Stimulated activated CD8-positive, alpha-beta memory T cell treated with anti-CD3 and anti-CD28 coated beads, Interleukin-4, amount 100 ng/mL, for 4 hours (primary cell): ENCODE measurements at places on chromosomes 1 and 21.
A peak's percentile ranks its signal among the peaks of the same experiment; 100 is the strongest.

- no peak for DNase-seq
Measured at GRCh38 chr1:152870831-152871730, 7.0 kb upstream of the SMCP start.

DNA sequence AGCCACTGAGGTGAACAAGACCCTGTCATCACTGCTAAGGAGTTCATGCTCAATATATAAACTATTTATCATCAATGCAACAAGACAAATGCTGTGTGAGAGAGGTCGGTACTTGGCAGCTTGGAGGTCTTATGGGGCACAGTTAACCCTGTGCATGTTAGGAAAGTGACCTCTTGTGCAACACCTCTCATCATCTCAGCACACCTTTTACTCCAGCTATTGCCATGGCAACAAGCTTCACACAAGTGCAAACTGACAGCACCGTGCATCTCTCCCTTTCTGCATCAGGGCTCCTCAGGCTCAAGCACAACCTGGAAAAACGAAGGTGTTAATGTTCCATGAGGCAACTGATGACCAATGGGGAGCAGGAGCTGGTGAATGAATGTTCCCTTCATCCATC lies 14.7 kb upstream of the MYSM1 start:
- DNase-seq, result no peak

GRCh38 chr1:37393173-37394120 lies 80.9 kb upstream of the ZC3H12A start:
- no peak for DNase-seq

- no peak for DNase-seq
Measured at GRCh38 chr1:88228114-88228513, 456.0 kb upstream of the PKN2 start.

DNA sequence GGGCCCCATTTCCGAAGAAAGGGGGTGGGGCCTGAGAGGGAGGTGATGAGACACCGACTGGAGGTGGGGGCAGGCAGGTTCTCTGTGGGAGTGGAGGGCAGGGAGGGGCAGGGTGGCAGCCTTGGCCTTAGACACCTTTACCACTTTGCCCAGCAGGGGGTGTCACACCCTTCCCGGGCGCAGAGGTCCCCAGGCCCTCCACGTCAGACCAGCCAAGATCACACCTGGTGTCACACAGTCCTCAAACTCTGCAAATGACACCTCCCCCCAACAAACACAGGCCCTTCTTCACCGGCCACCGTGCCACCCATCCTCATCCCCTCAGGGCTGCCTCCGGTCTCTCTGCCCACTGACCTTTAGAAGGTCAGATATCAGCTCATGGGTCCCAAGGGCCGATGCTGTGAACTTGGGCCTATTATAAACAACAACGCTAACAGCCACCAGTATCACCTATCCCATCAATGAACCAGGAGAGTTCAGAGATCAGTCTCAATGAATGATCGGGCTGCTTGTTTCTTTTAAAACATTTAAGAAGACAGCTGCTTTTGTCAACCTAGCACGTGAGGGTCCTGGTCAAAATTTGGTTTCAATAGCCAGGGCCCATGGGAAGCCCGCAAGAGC lies 103.9 kb downstream of the CASZ1 start:
- DNase-seq, result peak; percentile 54

GRCh38 chr1:172442404-172442803 lies 1.5 kb downstream of the PIGC start:
- DNase-seq, result no peak

GRCh38 chr1:23477359-23478144 lies 6.4 kb downstream of the ASAP3 start:
- DNase-seq, result no peak

DNA sequence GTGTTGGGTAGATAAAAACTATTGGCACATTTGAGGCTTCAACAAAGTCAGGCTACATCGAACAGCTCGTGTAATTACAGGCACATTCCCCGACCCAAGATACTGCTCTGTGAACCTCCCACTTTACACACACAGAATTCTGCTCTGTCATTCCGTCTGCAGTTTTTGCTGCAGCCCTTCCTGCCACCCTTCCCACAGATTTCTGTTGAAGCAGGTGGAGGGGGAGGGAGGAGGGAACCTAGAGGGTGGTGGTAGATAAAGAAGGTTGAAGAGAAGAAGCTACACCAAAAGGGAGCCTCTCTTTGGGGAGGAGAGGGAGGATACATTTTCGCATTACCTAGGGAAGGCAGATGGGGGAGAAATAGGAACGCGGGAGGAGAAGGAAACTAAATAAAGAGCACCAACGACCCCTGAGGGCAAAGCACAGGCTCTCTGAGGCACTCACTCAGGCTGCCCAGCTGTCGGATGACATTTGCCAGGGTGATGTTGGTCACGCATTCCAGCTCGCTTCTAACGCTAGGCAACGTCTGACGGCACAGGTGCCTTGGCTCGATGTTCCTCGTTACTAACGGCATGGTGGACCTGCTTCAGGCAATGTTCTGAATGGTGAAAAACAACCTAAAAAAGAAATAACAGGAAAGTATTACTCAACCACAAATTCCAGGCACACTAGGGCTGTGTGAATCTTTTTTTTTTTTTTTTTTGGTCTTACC lies 36.0 kb downstream of the GPR3 start:
- no peak for DNase-seq

- DNase-seq, result no peak
Measured at GRCh38 chr1:101394041-101394440, 157.2 kb downstream of the S1PR1 start.

- no peak for DNase-seq
Measured at GRCh38 chr21:46007492-46007868, 25.9 kb downstream of the COL6A1 start.

GRCh38 chr1:240005997-240006650 lies 85.6 kb upstream of the FMN2 start:
- DNase-seq, result no peak

- no peak for DNase-seq
Measured at GRCh38 chr1:6987940-6988339, 202.7 kb downstream of the CAMTA1 start.

- no peak for DNase-seq
Measured at GRCh38 chr1:11594222-11594621, 60.0 kb downstream of the FBXO2 start.

DNA sequence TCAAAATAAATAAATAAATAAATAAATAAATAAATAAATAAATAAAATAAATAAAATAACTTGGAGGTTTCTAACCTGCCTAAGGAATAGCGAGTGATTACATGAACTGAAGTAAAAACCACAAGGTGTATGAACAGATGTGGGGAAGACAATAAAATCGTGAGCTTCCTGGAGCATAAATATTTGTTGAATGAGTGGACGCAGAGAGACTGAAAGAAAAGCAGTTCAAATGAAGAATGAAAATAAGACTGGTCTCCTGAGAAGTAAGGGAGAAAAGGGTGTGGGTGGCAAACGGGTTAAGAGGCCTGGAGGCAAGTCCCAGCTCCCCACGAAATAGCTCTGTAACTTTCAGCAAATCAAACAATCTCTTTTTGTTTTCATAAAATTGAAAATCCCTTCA lies 33.6 kb downstream of the CHML start:
- no peak for DNase-seq

- no peak for DNase-seq
Measured at GRCh38 chr1:68128157-68128556, 77.7 kb upstream of the DIRAS3 start.

- no peak for DNase-seq
Measured at GRCh38 chr21:39837861-39838359, 29.3 kb upstream of the PCP4 start.

- DNase-seq, result no peak
Measured at GRCh38 chr1:190416239-190416638, 61.4 kb downstream of the BRINP3 start.

- DNase-seq, result no peak
Measured at GRCh38 chr1:230422221-230422981, 3.7 kb downstream of the PGBD5 start.

- no peak for DNase-seq
Measured at GRCh38 chr21:41827951-41828883, 50.9 kb downstream of the PRDM15 start.

DNA sequence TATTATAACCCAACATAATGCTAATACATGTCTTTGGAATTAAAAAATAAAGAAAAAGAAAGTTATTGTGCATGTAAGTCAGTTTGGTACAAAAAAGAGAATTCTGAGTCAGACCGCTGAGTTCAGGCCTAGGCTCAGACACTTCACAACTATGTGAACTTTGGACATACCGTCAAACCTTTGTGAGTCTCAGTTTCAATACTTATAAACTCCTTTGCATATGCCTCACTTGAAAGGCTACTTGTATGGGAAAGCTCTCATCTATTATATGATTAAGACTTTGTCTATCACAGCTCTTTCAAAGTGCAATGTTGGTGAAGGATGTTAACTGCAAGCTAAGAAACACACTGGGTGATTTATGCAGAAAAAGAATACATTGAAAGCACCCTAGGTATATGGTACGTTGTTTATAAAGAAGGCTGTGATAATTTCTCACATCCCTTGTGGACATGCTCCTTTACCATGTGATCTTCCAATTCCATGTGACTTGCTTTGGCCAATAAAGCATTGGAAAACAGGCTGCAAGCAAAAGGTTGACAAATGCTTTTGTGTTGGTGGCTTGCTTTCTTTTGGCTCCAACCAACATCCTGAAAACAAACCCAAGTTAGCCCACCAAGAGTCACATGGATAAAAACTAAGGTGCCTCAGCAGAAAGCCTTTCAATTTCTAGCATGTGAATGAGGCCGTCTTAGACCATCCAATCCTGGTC lies 49.6 kb downstream of the INTS7 start:
- no peak for DNase-seq

- DNase-seq, result no peak
Measured at GRCh38 chr1:58727364-58727763, 27.5 kb upstream of the MYSM1 start.

DNA sequence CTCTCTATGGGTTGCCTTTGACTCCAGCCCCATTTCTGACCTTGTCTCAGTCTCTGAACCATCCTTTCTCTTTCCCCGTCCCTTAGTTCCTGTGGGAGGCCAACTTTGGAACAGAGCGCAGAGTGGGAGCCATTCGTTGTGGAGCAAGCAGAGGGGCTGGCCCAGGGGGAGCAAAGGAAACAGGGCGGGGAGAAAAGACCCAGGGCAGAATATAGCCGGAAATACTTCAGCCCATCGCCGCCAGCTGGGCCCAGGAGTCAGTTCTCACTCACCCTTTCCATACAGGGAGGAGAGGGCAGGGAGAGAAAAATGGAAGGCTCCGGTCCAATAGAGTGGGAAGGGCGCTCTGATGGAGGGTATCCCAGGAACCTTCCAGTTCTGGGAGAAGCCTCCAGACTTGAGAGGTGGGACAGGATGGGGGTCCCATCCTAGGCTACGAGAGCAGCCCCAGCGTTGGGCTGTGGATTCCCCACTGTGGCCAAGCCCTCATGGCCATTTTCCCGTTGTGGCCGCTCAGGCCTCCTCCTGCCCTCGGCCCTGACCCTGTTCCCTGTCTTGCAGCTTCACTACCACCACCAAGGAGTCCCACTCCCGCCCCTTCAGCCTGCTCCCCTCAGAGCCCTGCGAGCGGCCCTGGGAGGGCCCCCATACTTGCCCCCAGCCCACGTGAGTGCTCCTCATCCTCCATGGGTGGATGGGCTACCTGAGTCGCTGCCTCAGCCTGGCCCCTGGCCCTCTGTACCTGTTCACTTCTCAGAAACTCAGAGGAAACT lies 10.9 kb downstream of the PEAR1 start:
- DNase-seq, result no peak

- peak; percentile 11 for DNase-seq
Measured at GRCh38 chr21:41877901-41878830, 978 bp downstream of the PRDM15 start.

DNA sequence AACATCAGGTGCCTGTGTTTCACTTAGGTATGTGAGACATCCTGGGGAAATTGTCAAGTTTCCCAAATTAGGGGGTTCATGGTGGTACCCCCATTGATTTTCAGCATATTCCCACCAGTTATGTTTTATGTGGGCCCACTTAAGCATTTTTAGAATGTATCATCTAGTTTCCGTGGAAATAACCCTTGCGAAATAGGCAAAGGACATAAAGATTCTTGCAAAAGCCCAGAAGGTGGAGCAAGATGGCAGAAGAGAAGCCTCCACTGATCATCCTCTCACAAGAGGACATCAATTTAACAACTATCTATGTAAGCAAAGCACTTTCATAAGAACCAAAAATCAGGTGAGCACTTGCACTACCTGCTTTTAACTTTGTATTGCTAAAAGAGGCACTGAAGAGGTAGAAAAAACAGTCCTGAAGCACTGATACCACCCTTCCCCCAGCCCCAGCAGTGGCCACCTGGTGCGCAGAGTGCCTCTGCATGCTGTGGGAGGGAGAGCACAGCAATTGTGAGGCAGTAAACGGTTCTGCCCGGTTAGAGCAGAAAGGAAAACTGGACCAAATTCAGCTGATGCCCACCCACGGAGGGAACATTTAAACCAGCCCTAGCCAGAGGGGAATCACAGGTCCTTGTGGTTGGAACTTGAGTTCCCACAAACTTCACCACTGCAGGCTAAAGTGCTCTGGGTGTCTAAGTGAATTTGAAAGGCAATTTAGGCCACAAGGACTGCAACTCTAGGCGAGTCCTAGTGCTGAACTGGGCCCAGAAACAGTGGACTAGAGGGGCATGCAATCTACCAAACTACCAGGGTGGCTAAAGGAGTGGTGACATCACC lies 23.2 kb downstream of the MCOLN2 start:
- no peak for DNase-seq

GRCh38 chr21:44054710-44055109 lies 42.6 kb downstream of the TRAPPC10 start:
- DNase-seq, result no peak

- no peak for DNase-seq
Measured at GRCh38 chr1:36093929-36094328, 5.2 kb downstream of the ADPRS start.

GRCh38 chr1:151596166-151596953 lies 15.5 kb upstream of the SNX27 start:
- DNase-seq, result no peak

DNA sequence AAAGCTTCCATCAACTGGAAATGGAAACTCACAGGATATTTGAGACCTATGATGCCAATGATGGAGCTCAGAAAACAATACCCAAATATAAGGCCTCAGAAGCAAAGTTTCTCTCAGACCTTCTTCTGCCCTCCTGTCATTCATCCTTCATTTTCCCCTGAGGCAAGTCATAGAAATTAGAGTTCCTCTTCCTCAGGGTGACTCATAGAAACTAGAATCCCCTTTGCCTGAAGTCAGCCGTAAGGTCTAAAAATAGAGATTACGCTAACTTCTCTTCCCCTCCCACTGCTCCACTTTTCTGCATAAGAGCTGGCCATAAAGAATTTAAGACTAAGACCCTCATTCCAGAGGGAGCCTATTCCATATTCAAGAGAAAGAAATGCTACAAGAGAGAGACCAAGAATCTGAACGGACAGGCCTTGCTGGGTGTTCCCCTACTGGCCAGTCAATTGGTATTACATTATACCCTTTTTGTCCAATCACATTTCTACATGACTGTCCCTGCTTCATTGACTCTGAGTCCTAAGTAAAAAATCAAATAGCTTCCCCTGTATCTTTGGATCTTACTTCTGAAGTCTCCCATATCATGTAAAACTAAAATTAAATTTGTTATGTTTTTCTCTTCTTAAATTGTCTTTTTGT lies 994.9 kb downstream of the ADGRL2 start:
- no peak for DNase-seq

DNA sequence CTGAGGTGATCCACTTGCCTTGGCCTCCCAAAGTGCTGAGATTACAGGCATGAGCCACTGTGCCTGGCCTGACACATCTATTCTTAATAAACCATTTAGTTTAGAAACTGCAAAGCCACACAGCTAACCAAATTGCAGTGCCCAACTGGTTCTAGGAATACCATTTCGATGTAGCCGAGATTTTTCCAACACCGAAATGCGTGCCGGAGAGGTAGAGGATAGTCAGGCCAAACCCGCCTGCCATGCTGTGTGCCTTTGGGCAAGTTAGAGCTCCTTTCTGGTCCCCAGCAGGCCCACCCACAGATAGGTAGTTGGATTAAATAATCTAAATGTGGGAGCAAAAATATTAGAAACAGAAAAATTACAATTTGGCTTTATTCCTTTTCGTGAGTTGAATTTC lies 254.4 kb downstream of the FOXD2 start:
- DNase-seq, result no peak
